ENCODE measurements at places on chromosomes 2 and 18.

- DNase-seq = peak; percentile 61
Observed at GRCh38 chr2:68709421-68709911, 25.1 kb upstream of the ARHGAP25 start.

- DNase-seq = no peak
Observed at GRCh38 chr2:939936-940601, 10.6 kb upstream of the SNTG2 start.

GRCh38 chr18:79746730-79747129, 51.0 kb upstream of the KCNG2 start:
- DNase-seq = no peak

DNA sequence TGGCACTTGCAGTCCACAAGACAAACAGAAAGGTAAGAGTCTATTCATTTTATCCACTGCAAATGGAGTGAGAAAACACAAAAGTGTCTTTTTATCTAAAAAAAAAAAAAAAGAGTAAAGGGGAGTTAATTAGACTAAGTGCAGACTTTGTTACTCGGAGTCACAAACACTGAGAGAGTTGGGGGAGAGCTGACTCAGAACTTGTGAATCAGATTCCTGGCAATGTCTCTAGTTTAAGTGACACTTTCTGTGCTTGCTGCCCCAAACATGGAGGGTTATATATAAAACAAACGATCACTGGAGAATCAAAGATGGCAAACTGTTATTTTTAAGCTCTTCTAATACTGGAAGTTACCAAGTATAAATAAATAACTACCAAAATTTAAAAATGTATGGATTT, 505.8 kb upstream of the NRP2 start:
- no peak for DNase-seq

- DNase-seq = no peak
Observed at GRCh38 chr2:120904379-120904778, 168.7 kb downstream of the GLI2 start.

GRCh38 chr2:204635478-204635877, 90.2 kb downstream of the PARD3B start:
- DNase-seq = no peak

DNA sequence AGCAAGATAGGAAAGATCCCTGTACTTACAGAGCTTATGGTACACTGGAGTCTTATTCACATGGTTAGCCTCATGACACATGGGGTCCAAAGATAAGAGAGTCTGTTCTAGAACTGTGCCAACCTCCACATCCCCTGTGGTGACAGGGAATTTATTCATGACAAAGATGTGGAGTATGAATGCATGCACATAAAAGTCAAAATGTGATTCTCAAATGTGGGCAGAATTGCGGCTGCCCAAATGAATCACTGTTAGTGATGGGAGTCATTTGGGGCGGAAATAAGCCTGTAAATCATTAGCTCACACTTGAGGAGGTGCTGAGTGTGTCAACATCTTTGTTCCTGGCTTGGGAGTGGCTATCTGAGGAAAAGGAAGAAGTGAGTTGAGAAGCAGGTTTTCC, 560.6 kb downstream of the SLC4A3 start:
- no peak for DNase-seq

DNA sequence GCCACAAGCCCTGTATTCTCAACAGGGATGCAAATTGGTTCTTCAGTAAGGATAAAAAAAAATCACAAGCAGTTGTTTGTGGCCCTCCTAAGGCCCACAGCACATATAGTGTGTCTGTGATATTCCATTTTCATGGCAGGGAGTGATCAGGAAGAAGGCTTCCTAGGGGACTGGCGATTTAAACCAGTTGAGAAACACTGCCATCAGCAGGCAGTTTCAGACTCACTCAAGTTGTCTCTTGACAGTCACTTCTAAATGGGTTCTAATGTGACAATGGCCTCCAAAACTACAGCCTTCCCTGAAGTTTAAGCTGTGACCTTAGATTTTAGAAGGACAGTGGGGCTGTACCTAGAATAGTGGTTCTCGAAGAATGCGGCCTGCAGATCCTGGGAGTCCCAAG, 6.0 kb downstream of the CIAO1 start:
- DNase-seq = no peak

DNA sequence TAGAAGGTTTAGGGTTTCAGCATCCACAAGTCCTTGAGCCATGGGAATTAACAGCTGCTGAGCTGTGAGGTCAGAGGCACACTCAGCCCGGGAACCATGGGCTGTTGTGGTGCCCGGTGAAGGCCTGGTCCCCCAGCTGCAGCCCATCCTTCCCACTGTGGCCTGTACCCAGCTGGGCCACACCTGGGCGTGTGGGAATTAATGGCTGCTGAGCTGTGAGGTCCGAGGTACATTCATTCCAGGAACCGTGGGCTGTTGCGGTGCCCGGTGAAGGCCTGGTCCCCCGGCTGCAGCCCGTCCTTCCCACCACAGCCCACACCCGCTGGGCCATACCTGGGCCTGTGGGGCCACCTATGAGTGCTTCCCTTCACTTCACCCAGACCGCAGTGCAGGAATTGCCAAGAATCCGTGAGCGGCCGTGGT, 25.2 kb downstream of the TMEM18 start:
- no peak for DNase-seq

- no peak for DNase-seq
Observed at GRCh38 chr2:19484736-19485135, 126.3 kb upstream of the OSR1 start.

DNA sequence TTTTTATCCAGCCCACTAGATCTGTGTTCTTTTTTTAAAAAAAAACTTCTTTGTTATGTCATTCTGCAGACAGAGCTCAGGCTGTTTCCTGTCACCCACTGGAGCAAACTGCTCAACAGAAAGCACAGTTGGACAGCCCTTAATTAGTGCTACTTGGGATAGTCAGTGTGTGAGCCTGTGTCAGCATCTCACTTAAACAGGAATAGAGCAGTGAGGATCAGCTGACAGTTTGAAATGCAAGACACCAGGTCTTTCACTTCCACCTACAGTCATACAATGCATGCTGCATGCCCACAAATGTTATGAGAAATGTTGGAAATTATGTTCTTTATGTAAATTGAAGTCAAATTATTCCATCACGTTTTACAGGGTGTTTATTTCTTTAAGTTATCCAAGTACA, 174.9 kb downstream of the NR4A2 start:
- no peak for DNase-seq

DNA sequence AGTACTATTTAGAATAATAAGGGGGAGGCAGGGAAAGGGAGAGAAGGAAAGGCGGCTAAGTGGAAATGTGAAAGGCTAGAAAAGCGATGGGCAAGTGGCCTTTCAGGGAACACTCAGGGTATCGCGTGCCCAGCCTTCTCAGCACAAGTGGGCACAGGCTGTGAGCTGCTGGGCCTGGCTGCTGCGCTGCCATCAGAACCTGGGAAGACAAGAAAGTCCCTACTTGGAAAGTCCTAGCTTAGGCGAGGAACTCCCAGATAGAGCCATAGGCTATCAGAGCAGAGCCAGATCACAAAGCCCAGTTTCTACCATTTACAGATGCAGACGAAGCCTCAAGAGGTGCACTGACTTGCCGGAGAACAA, 9.8 kb upstream of the FZD7 start:
- no peak for DNase-seq
